ENCODE measurements at places on chromosomes 3 and 15.
A peak's percentile ranks its signal among the peaks of the same experiment; 100 is the strongest.

GRCh38 chr3:194379231-194379630 is 9.7 kb upstream of the LRRC15 start:
- no peak for DNase-seq

GRCh38 chr3:193945143-193945542 is 190.8 kb upstream of the HES1 start:
- no peak for DNase-seq

DNA sequence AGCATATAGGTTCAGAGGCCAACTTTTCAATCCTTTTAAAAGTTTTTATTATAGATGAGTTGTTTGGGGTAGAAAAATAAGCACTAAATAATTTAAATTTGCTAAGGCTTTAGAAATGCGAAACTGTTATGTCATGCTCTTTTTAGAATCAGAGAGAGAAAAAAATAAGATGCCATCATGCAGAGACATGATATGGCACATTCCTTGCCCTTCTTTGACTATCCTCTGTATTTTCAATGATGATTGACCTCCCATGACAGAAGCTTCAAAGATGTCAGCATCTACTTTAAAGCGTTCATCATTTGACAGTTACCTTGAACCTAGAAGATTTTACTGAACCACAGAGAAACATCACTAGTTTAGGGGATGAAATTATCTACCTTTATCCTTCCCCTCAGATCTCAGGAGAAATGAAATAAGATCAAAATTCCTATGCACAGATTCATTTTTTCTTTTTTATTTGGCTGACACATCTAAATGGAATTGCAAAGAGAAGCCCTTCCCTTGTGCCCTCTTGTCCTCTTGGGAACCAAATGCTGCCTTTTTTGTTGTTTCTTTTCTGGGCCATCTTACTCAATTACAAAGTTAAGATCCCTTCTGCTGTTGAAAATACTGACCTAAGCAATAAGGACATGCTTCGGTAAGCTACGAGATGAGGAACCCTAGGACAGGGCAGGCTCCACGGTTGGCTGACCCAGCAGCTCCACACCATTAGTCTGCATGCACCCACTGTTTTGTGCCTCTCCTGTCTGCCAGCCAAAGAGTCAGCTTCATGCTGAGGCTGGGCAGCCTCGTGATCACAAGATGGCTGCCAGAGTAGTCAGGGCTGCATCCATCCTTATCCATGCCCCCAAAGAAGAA is 289.7 kb upstream of the TPM1 start:
- DNase-seq, result no peak

DNA sequence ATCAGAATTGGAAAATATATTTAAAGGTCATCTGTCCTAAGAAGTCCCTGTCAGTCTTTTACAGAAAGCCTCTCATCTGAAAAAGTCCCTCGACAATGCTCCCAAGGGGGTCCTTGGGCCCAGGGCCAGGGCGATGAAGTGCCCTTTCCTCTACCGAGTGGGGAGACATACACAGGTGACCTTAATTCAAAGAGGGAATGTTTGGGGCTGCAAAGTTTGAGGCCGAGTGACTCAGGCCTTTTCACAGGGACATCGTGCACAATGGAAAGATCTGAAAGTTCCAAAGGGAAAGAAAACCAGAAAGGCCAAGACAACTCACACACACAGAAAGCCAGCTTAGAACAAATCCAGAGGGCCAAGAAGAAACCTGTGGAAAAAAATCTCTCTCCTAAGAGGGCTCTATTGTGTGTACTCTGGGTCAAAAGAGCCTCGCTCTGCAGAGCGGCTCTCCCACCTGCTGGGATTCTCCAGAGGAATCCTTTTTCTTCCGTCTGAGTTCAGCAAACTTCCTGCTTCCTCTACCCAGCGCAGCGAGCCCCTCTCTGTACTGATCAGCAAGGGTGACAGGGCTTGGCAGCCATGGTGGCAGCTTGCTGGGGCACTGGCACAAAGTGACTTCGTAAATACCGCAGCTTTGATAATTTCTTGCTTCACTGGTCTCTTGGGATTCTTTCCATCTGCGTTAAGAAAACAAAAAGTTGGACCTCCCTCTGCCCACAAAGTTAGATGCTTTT is 259.1 kb downstream of the OPA1 start:
- DNase-seq, result no peak

GRCh38 chr3:29140666-29141065 is 140.2 kb upstream of the RBMS3 start:
- no peak for DNase-seq

- no peak for DNase-seq
Measured at GRCh38 chr15:87917480-87917879, 339.1 kb downstream of the NTRK3 start.

DNA sequence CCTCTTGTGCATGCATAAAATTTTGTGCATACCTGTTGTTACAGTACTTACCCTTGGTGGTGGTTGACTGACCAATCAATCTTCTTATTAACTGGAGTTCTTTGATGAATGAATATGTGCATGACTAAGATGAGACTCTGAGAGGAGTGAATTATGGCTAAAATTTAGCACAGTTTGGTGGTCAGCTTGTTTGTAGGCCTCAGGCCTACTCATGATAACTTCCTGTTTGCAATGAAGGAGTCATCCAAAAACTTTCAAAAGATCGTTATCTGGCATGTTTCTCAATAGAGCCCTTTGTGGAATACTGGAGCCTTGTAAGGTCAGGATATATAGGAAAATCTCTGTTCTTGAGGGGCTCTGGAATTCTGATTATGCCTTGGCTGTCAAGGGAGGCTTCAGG is 66.5 kb downstream of the LEKR1 start:
- DNase-seq, result no peak

DNA sequence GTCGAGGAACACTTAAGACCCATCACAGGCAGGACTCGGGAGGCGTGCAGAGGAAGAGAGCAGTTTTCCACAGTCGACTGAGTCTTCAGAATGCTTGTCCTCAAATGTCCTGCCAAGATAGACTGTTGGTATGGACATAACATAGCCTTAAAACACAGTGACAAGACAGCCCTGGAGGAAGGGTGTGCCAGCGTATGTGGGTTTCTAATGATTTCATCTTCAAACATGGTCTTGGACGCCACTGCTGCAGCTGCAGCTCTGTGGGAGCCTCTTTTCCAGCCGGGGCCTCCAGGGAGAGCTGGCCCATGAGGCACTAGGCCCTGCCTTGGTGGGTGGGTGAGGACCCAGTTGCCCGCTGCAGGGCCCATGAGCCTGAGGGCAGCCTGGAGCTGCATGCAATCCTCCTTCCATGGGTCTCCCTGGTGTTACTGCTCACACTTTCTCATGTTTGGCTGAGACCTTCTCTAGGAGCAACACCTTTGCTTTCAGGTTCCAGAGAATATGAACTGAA is 198.6 kb downstream of the KLF13 start:
- DNase-seq, result no peak

DNA sequence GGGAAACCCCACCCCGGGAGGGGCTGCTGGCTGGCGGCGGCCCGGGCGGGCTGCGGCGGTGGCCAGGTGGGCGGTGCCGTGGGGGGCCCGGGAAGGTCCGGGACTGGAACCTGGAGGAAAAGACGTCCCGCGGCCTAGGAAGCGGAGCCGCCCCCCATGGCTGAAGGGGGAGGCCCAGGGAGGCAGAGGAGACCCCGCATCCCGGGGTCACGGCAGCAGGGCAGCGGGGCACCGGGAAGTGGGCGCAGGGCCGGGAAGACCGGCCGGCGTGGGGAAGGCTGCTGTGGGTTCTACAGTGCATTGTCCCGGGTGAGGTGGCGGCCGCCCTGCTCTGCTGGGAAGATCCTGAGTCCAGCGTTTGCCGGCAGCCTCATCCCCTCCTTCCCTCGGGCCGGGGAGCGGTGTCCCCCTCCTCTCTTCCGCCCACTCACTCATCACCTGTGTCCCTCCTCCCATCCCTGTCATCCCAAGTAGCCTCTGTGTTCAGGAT is 525 bp upstream of the FSTL1 start:
- no peak for DNase-seq

- no peak for DNase-seq
Measured at GRCh38 chr3:124851905-124852304, 35.3 kb downstream of the ITGB5 start.

DNA sequence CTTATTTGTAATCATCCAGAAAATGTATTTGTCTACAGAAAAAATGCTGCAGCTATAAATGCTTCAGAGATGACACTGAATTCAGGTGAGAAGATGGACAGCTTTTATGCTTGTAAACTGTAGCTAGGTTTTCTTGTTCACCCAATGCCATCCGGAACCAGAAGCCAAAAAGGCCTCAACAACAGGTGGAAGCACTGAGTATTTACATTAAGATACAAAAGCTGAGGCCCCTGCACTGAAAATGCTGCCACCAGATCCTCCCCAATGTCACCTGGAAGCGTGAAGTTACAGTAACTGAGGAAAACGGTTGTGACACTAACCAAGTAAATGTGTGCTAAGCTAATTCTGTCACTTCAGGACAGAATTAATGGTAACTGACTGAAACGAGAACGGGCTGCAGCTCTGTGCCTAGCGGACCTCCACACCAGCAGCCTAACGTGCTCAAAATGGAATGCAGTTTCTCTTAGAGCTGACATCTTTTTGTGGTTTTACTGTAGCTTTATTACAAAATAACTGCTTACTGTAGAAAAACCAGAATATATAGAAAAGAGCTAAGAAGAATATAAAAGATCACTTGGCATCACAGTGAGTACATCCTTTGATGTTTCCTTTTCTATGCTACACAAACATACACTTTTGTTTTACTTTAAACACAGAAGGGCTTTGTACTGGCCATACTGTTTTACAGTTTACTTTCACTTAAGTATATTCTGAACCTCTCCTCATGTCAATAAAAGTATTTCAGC is 7.6 kb downstream of the CHSY1 start:
- no peak for DNase-seq

DNA sequence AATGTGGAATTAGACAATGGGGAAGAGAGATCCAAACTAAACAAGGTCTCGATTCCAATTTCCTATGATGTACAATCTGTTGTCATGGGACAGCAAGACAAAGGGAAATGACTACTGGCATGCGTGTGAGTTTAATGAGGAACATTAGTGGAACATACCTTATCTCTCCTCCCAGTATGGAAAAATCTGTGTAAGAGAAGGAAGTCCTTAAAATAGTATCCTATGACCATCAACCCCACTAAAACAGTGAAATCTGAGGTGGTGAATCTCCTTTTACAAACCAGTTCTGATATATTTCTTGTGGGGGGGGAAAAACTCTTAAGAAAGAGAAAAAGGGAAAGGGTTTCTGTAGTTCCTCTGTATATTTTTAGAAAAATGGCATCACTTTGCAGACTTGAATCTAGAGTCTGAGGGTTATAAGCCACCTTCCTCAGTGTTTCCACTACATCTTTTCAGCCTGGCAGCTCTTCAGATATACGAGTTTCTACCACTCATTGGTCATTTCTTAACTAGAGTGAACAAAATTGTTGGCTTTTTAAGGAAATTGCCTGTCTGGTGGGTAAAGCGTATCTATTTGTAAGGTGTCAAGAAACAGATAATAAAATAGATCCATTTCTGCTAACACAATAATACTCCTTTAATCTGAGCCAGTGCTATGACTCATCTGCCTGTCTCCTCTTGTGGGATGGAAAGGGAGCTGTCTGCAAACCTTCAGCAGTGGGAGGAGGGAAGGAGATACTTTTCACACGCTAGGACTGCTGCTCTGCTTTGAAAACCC is 3.0 kb upstream of the TNFAIP8L3 start:
- DNase-seq, result no peak

DNA sequence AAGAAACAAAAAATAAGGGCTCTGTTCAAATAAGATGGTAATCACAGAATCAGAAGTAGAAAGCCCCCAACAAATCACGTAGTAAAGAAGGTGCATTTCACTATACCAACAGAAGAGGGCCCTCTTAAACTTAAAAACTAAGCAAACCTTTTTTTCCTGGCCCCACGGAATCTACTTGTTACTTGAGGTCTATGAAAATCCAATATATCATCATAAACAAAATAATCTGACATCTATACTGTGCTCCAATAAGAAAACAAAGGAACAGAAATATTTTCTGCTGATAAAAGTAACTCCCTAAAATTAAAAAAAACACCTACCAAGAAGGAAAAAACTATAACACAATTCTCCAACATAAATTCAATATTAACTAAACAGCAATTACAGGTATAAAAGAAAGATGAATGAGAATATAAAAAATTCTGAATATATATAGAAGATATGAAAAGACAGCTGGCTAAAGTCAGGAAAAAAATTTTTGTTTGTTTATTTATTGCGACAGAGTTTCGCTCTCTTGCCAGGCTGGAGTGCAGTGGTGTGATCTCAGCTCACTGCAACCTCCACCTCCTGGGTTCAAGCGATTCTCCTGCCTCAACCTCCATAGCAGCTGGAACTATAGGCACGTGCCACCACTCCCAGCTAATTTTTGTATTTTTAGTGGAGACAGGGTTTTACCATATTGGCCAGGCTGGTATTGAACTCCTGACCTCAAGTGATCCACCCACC is 81.8 kb downstream of the CLASP2 start:
- no peak for DNase-seq

- peak; percentile 11 for DNase-seq
Measured at GRCh38 chr3:45225465-45226205, 452 bp downstream of the TMEM158 start.

DNA sequence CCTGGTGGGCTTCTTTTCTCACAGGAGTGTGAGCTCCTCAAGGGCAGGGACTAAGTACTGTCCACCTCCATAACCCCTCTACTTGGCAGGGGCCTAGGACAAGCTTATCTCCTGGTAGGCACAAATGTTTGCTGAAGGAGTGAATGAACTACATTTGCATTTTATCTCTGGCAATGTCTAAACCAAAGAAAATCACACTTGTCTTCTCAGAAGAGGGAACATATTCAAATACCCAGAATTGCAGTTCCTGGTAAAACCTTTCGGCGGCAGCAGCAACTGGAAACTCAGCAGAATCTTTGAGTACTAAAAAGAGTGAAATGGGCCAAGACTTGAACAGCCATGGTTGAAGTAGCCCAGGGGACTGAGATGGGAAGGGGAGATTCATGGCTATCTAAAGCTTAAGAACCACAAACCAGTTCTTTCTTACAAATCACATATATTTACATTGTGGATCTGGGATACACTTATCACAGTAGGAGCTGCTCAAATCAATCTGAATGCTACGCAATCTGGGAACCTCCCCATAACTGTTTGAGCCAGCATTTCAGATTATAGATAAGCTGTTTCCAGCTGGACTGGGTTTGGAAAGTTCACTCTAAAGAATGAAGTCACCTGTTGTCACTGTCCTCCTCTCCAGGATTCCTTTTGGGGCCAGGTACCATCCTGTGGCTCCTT is 18.7 kb upstream of the PTPN9 start:
- DNase-seq, result no peak

- no peak for DNase-seq
Measured at GRCh38 chr15:66884661-66885237, 180.7 kb upstream of the SMAD3 start.

DNA sequence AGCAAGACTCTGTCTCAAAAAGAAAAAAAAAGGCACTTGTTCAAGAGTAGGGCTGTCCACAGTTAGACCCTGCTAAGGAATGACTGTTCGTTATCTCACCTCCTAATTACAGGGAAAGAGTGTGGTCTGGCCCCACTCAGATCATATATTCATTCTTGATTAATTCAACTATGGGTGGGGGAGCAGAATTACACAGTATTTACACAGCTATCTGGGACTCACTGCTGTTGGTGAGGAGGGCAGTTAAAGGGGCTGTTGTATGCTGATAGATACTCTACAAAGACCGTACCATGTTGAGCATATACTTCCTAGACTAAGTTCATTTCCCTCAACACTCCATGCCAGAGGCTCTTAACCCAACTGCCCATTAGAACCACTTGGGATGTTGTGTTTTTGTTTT is 3.8 kb upstream of the ZNF620 start:
- DNase-seq, result no peak
